Astrocyte of the cerebellum (primary cell): ENCODE measurements at places on chromosomes 2 and 18.

- no peak for DNase-seq
These were observed 4.0 kb downstream of the NRXN1 start for GRCh38 chr2:51027968-51028367.

GRCh38 chr18:2223849-2224248, 347.5 kb downstream of the METTL4 start:
- peak; percentile 38 for DNase-seq

DNA sequence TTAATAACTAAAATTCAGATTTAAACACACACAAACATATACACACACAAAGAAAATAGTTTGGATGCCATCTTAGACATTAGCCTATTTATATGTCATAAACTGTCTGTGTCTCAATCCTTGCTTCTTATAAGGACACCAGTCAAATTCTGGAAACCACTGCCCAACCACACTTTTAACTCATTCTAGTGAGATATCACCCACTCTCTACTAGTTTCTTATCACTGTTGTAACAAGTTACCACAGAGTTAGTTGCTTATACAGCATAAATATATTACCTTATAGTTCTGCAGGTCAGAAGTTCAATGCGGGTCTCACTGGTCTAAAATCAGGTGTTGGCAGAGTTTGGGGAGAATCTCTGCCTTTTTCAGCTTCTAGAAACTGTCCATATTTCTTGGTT, 239.1 kb downstream of the MTX2 start:
- no peak for DNase-seq

GRCh38 chr2:135411646-135412045, 119.4 kb downstream of the ZRANB3 start:
- no peak for DNase-seq

- no peak for DNase-seq
These were observed 61.4 kb upstream of the NEUROD1 start for GRCh38 chr2:181741756-181742155.

GRCh38 chr18:10010611-10011015, 96.8 kb downstream of the VAPA start:
- DNase-seq = peak; percentile 84

DNA sequence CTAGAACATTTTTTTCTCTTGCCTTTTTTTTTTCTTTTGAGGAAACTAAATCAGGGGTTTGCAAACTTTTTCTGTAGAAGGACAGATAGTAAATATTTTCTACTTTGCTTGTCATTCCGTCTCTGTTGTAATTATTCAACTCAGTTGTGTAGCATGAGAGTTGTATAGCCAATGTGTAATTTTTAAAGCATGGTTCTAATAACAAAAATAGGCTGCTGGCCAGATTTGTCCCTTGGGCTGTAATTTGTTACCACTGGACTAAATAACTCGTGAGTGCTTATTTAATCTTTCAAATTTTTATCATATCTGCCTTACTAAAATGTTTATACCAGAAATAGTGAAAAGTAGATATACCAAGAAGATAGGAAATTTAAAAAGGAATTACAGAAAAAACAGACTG, 43.0 kb downstream of the CCDC148 start:
- no peak for DNase-seq

- no peak for DNase-seq
These were observed 106.0 kb upstream of the MAP3K20 start for GRCh38 chr2:172969609-172970008.

GRCh38 chr2:100730290-100730868, 89.6 kb upstream of the NPAS2 start:
- DNase-seq = peak; percentile 64

GRCh38 chr18:40420675-40421074, 1534.4 kb upstream of the PIK3C3 start:
- DNase-seq = no peak

GRCh38 chr2:100976645-100977391, 25.3 kb upstream of the RPL31 start:
- no peak for DNase-seq

DNA sequence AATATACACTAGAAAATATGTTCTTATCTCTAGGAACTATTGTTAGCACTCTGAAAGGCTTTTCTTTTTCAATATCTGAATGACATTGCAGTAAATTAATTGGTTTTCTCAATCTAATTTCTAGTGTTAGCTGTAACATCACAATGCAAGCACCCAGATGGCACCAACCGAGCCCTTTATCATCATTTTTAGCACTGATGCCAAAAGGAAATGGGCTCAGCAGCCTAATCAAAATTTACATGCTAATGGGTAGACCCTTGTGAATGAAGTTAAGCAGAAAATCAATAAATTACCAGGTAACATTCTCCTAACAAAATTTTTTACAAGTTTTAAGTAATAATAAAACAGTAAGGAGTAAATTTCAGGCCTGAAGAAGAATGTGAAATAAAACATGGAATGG, 53.5 kb upstream of the PGAP1 start:
- DNase-seq = no peak

GRCh38 chr2:26732446-26732845, 31.6 kb upstream of the SLC35F6 start:
- no peak for DNase-seq

GRCh38 chr2:213238753-213239495, 45.3 kb upstream of the SPAG16 start:
- DNase-seq = peak; percentile 83

GRCh38 chr18:3675446-3675845, 225.5 kb downstream of the TGIF1 start:
- DNase-seq = no peak

GRCh38 chr2:130382313-130382917, 26.6 kb downstream of the PTPN18 start:
- no peak for DNase-seq

- DNase-seq = no peak
These were observed 15.0 kb downstream of the GPR55 start for GRCh38 chr2:230909841-230910545.

- no peak for DNase-seq
These were observed 94.8 kb downstream of the SPOPL start for GRCh38 chr2:138596403-138596802.

GRCh38 chr2:66849153-66849755, 414.3 kb downstream of the MEIS1 start:
- DNase-seq = no peak

GRCh38 chr2:146985753-146986152, 859.1 kb upstream of the ACVR2A start:
- DNase-seq = no peak

DNA sequence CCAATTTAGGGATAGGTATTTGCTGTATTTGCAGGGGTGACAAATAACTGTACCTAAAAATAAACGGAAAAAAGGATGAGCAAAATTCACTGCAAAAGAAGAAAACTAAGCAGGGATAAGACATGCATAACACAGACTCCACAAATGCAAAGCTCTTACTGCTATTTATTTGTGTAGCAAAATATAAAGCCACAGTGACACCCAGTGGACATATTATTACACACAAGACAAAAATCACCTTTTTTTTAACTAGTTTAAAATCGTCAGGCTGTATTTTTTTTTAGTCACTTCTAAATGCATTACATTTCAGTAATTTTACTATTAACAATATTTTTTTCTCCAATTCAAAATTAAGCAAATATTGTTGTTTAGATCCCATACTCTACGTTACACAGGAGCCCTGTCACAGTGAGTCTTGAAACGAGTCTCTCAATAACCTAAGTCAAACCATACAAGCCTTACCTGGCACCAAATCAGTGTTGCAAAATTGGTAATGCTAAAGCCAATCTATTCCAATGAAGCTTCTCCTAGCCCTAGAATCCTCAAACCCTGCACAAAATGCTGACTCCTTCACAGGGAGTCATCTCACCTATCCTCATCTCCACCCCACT, 23.7 kb downstream of the METTL4 start:
- peak; percentile 71 for DNase-seq

GRCh38 chr2:160417745-160418397, 75.7 kb downstream of the RBMS1 start:
- DNase-seq = no peak

DNA sequence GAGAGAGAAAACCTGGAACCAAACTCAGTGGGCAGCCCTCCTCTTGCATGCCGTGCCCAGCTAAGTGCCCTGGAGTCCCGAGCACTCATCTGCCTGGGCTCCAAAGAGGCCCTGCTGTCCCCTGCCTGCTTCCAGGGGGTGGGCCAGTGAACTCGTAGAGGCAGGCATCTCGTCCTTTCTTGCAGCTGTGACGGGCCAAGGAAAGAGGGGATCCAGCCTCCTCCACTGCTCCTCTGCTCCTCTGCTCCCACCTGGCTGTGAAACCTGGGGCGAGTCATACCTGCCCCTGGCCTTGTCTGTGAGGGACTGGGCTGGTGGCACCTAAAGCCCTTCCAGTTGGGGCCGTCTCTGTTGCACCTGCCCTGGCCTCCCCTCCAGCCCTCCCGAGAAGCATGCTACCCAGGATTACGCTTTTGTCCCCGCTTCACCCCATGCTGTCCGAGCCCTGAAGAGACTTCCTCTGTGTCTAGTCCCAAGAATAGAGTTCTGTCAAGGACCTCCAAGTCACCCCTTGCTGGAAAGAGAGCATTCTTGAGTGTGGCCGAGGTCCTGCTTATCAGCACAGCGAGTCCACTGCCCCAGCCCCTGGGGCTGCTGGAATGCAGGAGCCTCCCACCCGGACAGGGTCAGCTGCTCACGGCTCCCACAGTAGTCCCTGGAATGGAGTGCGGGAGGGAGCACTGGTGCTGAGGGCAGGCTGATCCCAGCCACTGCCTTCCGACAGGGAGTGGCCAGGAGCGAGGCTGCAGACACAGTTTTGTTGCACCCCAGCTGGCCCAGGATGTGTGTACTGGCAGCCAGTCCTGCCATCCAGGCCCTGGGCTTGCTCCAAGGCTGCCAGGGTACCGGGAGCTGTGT, 14.3 kb downstream of the KCNK3 start:
- no peak for DNase-seq

- DNase-seq = no peak
These were observed 494.8 kb upstream of the HS6ST1 start for GRCh38 chr2:128813352-128814034.

DNA sequence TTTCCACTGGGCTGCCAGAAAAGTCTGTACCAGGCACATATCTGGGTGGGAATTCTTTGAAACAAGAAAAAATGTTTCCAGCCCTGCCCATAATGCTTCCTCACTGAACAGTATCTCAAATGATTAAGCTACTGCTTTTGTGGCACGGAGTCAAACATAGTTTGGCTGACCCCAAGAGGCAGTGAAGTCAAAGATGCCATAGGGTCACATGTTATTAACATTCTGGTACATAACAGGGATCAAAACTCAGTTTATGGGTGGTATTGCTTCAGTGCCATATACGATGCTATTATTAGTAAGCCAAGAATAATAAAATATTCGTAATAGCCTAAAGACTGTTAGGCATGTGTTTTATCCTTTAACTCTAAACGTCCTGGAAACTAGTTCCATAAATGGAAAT, 112.4 kb downstream of the FEZ2 start:
- DNase-seq = peak; percentile 57

- no peak for DNase-seq
These were observed 30.0 kb downstream of the CPS1 start for GRCh38 chr2:210586381-210586780.

DNA sequence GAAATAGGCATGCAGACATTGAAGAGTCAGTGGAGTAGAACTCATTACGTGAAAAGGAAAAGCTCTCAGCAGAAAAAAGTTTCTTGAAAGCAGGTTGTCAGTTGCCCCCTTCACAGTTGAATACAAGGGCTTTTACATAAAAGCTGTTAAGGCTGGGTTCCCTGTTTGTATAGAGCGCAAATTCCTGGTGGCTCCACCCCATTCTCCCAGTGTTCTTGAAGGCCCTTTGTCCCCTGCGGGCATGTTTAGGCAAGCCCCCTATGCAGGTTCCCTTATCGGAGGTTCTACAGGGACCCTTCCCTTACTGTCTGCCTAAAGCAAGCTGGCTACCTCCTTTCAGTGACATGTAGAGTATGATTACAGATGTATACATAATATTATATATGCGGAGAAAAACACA, 497.2 kb upstream of the SYT4 start:
- DNase-seq = no peak
